ENCODE measurements at places on chromosomes 12 and 14.
A peak's percentile ranks its signal among the peaks of the same experiment; 100 is the strongest.

DNA sequence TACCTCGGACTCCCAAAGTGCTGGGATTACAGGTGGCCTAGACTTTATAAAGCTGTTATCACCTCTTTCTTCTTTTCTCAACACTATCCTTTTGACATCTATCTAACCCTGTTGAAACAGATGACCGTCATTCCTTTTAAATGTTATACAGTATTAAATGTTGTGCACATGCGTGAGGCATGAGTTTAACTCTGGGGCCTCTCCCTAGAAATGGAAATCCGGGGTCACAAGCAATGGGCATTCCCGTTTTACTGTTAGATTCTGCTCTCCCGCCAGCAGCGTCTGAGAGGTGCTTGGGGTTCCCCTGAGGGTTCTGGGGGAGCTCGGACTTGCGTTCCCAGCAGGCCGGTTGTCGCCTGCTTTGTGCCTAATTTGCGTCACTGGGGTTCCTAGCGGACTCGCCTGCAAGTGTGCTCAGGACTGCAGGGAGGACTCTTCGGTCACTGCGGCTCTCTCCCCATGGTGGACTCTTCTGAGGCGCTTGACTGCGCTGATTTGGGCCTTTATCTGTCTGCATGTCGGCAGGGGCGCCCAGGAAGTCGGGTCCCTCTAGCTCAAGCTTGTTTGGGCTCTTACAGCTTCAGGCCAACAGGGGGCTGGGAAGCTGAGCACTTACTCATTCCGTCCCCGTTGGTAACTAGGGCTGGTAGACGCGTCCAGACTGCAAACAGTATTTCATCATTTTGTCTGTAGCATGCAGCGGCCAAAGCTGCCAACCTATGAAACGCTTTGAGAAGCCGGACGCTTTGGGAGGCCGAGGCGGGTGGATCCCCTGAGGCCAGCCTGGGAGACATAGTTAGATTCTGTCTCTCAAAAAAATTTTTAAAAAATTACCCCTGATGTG, 1.2 kb upstream of the RAN start:
- peak; percentile 91 for DNase-seq
- peak overlapping the region; percentile 37 for H3K4me3 ChIP-seq
- H3K27me3 ChIP-seq, result no peaks in the 10 kb centered on the region
- peak overlapping the region; percentile 85 for H3K27ac ChIP-seq
- peaks cover 27% of the 10 kb centered on the region for H3K36me3 ChIP-seq

GRCh38 chr14:33570694-33571310, 380.1 kb downstream of the EGLN3 start:
- no peak overlapping the region for H3K27ac ChIP-seq
- H3K27me3 ChIP-seq, result no peaks in the 10 kb centered on the region
- no peak for DNase-seq
- H3K4me1 ChIP-seq, result no peaks in the 10 kb centered on the region

DNA sequence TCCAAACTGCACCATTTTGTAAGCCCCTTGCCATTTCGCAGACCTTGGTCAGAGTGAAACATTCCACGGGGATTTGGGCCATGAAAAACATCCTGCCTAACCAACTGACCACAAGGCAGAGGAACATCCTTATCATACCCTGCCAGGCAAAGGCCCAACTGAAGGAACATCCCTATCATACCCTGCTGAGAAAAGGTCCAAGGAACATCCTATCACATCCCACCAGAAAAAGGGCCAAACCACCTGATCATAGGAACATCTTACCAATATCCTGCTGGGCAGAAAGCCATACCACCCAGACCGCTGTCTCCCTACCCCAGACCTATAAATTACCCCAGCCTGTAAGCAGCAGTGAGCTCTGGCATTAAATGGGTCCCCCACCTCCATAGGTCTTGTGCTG, 19.4 kb upstream of the LRRC9 start:
- no peaks in the 10 kb centered on the region for H3K4me1 ChIP-seq
- no peaks in the 10 kb centered on the region for H3K36me3 ChIP-seq
- H3K27me3 ChIP-seq, result no peaks in the 10 kb centered on the region
- H3K27ac ChIP-seq, result no peak overlapping the region
- H3K4me3 ChIP-seq, result no peak overlapping the region

GRCh38 chr12:60863421-60863820, 1267.6 kb downstream of the SLC16A7 start:
- no peaks in the 10 kb centered on the region for H3K27me3 ChIP-seq
- no peaks in the 10 kb centered on the region for H3K36me3 ChIP-seq
- no peak overlapping the region for H3K27ac ChIP-seq

DNA sequence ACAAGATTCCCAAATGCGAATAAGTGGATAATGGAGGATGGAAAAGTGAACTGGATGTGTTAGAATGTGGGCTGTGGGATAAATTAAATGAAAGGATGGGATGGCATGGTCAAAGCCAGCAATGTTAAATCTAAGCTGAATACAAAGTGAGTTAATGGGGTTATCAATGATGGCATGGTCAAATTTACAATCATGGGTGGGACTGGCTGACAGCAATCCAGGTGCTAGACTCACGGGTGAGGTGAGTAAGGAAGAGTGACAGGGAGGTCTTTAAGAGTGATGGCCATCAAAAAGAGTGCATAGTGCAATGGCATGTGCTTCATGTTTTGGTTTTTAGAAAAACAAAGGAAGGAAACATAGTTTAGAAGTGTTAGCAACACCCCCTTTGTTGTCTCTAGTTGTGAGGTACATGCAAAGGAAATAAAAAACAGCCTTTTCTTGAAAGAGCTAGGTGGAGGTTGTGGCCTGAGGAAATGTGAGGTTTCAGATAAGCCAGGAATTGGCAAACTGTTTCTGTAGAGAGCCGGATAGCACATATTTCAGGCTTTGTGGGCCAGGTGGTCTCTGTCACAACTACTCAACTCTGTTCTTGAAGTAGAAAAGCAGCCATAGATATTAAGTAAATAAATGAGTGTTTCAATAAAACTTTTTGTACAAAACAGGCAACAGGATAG, 328.7 kb downstream of the RPL10L start:
- no peak for DNase-seq
- no peak overlapping the region for H3K27ac ChIP-seq
- H3K4me1 ChIP-seq, result no peaks in the 10 kb centered on the region
- H3K36me3 ChIP-seq, result no peaks in the 10 kb centered on the region
- H3K4me3 ChIP-seq, result no peak overlapping the region

- no peak overlapping the region for H3K27ac ChIP-seq
- DNase-seq, result no peak
- H3K4me3 ChIP-seq, result no peak overlapping the region
- no peaks in the 10 kb centered on the region for H3K27me3 ChIP-seq
Measured at GRCh38 chr14:50350975-50351374, 38.9 kb downstream of the DMAC2L start.

DNA sequence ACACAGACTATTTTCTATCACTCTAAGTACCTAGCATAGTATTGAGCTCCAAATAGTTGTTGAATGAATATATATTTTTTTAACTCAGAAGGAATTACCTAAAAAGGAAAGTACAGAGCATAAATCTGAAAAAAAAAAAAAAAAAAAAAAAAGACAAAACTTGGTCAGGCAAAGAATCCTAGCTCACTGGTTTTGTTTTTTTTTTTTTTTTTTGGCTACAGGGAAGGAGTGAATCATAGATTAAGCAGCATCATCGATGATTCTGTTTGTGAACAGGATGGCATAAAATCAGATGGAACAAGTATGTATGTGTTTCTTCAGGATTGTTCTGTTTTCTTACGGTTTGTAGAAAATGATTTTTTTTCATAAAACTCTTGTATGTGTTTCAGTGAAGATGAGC, 66.1 kb upstream of the BCAT1 start:
- H3K27ac ChIP-seq, result no peak overlapping the region
- H3K4me3 ChIP-seq, result no peak overlapping the region
- H3K4me1 ChIP-seq, result no peaks in the 10 kb centered on the region
- DNase-seq, result no peak
- no peaks in the 10 kb centered on the region for H3K27me3 ChIP-seq

GRCh38 chr14:101009531-101009930, 106.0 kb upstream of the RTL1 start:
- no peaks in the 10 kb centered on the region for H3K36me3 ChIP-seq

GRCh38 chr14:35897616-35898111, 71.5 kb downstream of the BRMS1L start:
- no peak overlapping the region for H3K27ac ChIP-seq
- H3K36me3 ChIP-seq, result no peaks in the 10 kb centered on the region
- H3K4me1 ChIP-seq, result no peaks in the 10 kb centered on the region
- H3K27me3 ChIP-seq, result no peaks in the 10 kb centered on the region

GRCh38 chr12:67099858-67100257, 169.3 kb upstream of the CAND1 start:
- no peak overlapping the region for H3K4me3 ChIP-seq
- H3K4me1 ChIP-seq, result no peaks in the 10 kb centered on the region
- peak overlapping the region; percentile 71 for H3K27ac ChIP-seq
- no peak for DNase-seq
- H3K27me3 ChIP-seq, result no peaks in the 10 kb centered on the region

DNA sequence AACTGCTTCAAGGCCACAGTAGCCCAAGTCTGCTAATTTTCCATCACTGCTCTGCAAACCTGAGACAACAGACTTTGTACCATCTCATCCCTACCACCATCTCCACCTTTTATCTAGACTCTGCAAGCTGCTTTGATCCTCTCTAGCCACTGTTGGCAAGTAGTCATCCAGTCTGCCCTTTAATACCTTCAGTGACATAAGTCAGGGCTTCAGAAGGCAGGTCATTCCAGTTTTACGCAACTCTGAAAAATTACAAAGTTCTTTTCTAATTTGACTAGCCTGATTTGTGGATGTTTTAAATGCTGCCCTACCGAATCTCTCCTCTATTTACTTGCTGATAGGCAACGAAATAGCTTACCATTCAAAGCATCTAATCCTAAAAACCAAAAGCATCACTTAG, 2.8 kb downstream of the FERMT2 start:
- H3K27ac ChIP-seq, result no peak overlapping the region
- H3K27me3 ChIP-seq, result no peaks in the 10 kb centered on the region
- H3K36me3 ChIP-seq, result no peaks in the 10 kb centered on the region
- no peak overlapping the region for H3K4me3 ChIP-seq
- peaks cover 45% of the 10 kb centered on the region for H3K4me1 ChIP-seq

DNA sequence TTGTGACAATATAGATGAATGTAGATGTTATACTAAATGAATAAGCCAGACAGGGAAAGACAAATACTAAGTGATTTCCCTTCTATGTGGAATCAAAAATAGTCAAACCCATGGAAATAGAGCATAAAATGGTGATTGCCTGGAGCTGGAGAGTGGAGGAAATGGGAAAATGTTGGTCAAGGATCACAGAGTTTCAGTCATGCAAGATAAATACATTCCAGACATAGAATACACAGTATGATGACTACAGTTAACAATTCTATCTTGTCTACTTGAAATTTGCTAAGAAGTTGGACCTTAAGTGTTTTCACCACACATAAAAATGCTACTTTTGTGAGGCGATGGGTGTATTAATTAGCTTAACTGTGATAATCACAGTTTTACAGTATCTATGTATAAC, 1182.7 kb downstream of the AACS start:
- H3K4me1 ChIP-seq, result no peaks in the 10 kb centered on the region
- H3K27ac ChIP-seq, result no peak overlapping the region
- no peaks in the 10 kb centered on the region for H3K36me3 ChIP-seq
- DNase-seq, result no peak
- H3K4me3 ChIP-seq, result no peak overlapping the region

DNA sequence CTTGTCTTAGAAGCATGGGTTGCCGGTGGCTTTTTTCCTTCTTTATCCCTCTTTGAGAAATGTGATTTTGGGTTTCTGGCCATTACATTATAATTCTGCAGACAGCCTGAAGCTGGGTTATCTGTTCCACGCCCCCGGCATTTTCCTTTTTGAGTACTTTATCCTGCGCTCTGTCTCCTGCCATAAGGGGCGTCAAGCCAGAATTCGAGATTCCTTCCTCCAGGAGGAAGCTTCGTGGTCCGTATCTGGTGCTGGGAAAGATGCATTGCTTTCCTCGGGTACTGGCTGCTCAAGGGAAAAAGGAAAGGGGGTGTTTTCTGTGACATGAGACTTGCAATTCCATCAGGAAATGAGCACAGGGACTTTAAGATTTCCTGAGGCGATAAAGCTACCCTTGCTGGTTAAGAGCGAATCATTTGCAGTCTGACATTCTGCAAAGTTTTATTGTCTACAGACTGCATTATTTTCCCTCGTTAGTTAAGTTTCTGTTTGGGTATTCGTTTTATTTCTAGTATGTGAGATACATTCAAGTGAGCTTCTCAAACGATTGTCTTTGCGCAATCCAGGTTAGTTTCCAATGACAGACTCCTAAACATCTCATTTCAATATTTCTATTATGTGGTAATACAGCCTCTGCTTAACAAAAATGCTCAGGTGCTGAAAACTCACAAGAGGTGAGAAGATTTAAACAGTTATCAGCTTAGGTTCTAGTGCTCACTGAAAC, 694 bp downstream of the AKAP5 start:
- H3K27ac ChIP-seq, result peak overlapping the region; percentile 55
- H3K4me3 ChIP-seq, result peak overlapping the region; percentile 78
- H3K27me3 ChIP-seq, result no peaks in the 10 kb centered on the region
- no peak for DNase-seq

GRCh38 chr14:68644101-68644500, 148.8 kb downstream of the ZFP36L1 start:
- peak; percentile 32 for DNase-seq
- H3K36me3 ChIP-seq, result no peaks in the 10 kb centered on the region
- H3K27ac ChIP-seq, result no peak overlapping the region
- H3K4me3 ChIP-seq, result no peak overlapping the region

DNA sequence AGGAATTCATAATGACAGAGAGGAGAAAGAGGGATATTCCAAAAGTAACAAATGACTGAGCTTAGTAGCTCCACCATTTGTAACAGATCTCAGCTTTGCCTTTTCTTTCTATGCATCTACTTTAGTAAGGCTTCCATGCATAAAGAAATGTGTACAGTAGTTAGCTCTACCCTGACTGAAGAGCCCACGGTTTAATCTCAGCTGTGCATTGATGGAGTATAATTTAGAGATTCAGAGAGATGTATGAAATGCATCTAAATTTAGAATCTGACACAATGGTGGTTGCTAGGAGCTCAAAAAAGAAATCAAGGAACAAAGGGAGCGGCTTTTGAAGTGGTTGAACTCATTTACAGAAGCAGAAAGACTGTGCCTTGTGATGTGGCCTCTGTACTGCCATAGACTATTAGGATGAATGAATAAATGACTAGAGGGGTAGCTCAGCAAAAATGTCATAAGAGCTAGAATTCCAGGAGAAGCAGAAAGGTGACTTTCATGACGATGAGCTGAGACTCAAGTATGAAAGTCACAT, 838.6 kb downstream of the RPS29 start:
- DNase-seq, result no peak
- peak overlapping the region; percentile 32 for H3K27ac ChIP-seq
- H3K4me3 ChIP-seq, result no peak overlapping the region
- no peaks in the 10 kb centered on the region for H3K4me1 ChIP-seq
- no peaks in the 10 kb centered on the region for H3K27me3 ChIP-seq
- no peaks in the 10 kb centered on the region for H3K36me3 ChIP-seq

- H3K27ac ChIP-seq, result no peak overlapping the region
- H3K27me3 ChIP-seq, result no peaks in the 10 kb centered on the region
- no peaks in the 10 kb centered on the region for H3K4me1 ChIP-seq
- H3K36me3 ChIP-seq, result no peaks in the 10 kb centered on the region
Measured at GRCh38 chr14:67850066-67850830, 30.7 kb downstream of the RAD51B start.

DNA sequence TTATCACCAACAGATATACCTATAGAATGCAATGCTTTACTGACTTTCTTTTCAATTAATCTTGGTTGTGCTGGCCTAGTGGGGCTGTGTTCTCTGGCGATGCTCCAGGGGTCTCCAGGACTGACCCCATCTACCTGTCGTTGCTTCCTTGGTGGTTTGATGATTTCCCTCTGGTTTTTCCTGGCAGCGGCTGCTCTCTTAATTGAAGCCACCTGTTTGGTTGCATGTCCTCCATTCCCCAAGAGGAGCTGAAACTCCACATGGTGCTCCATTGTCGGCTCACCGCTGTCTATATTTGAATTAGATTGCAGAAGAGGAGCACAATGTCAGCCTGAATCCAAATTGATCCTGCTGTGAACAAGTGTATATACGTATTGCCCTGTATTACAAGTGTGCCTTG, 7.1 kb upstream of the IFNG-AS1 start:
- no peak overlapping the region for H3K4me3 ChIP-seq
- no peaks in the 10 kb centered on the region for H3K27me3 ChIP-seq
- H3K4me1 ChIP-seq, result no peaks in the 10 kb centered on the region
